ENCODE measurements at places on chromosomes 6 and 20.

DNA sequence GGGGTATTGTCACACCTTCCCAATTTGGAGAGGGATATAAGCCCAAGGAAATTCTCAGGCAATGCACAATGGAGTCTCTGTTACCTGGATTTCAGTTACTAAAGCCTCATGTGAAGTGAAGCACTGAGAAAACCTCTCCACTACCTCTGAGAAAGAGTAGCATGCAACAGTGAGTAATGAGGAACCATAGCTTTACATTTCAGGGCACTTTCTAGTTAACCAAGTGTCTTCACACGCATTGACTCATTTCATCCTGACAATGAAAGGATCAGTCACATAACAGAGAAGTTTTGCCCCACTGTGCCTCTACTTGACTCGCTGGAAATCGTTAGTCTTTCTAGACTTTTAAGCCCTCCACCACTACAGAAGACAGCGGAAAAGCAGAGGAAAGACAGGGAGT, 86.2 kb upstream of the ARID1B start:
- no peak for DNase-seq

- DNase-seq = peak; percentile 41
These were observed 19.1 kb upstream of the CHMP4B start for GRCh38 chr20:33791959-33792597.

GRCh38 chr20:25310268-25310920, 62.5 kb downstream of the PYGB start:
- DNase-seq = peak; percentile 46

- DNase-seq = no peak
These were observed 90.9 kb downstream of the SCAF8 start for GRCh38 chr6:154824076-154824475.

GRCh38 chr20:25246182-25246999, 1.5 kb upstream of the PYGB start:
- no peak for DNase-seq

DNA sequence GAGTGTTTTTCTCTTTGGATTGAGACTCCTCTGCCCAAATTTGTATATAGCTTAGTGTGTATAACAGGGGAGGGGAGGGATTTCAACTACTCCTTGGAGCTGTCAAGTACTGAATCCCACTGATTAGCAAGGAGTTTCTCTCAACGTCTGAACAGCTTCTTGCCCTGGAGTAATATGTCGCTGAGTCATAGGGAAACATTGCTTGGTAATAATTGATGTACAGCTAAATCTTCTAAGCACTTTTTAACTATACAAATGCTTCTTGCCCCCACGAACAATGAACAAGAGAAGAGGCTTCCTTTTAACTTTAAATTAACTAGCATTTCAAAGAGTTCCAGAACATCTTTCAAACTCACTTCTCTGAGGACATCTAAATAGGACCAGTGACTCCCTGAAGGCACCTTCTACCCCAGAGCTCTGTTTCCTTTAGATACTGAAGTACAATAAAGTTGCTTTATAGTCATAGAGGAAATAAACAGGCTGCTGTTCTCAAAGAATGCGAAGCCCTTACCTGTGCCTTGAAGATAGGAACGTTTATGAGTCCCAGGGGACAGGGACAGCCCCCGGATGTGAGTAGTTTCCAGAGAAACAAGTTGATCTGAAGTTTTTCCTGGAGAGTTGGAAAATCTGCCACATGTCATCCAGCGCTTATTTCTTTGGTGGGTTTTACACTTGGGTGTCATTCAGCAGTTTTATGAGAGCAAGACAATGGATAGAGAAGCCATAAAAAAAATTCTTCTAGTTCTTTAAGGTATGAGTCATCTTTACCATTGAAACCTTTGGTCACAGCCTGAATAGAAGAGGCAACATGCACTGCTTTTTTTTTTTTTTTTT, 462.5 kb upstream of the BTBD3 start:
- no peak for DNase-seq

DNA sequence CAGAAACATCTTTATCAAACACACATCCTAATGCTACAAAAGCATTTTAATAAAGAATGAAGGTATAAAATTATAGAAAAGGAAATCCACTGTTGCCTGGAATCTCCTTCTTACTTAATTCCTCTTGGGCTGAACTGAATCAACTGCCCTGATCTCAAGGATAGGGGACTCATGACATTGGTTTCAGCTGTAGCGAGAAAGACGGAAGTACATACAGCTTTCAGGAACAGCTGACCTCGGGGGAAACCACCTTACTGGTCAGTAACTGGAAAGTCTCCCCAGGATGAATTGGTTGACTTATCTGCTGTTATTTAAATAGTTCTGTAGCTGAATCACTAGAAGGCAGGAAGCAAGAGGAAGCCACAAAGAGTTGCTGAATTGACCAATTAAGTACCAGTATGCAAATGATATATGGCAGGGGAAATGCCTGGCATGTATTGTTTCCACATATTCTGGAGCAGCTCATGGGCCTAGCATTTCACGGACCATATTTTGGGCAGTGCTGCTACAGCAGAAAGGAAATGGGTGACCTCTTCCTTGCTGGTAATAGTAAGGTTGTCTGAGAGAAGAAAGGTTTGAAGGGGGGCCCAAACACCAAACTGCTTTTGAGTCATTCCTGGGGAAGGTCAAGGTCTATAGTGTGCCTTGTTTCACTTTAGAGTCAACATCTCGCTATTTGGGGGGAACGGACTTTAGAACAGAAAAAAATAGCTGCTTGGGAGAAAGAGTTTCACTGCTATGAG, 43.7 kb upstream of the MAP7 start:
- no peak for DNase-seq

- DNase-seq = no peak
These were observed 385.3 kb upstream of the SOX4 start for GRCh38 chr6:21208081-21208795.

- DNase-seq = no peak
These were observed 103.5 kb downstream of the EDN3 start for GRCh38 chr20:59403962-59404314.

DNA sequence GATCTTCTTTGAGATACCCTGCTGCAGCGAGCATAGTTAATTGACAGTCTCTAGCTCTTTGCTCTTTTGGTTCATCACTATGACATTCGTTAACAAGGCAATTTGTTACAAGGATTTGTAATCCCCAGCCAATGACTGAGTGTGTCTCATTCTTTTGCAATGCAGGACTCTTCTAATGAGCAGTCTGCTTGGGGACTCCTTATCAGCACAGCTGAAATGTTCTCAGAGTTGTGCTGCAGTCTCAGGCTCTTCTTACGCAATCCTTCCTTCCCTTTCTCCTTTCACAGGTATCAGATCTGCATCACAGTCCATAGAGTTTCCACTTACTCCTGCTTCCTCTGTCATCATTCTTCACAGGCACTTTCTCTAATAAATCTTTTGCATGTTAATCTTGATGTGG, 161.2 kb upstream of the OGFRL1 start:
- no peak for DNase-seq

- DNase-seq = no peak
These were observed 48.7 kb downstream of the UNC5CL start for GRCh38 chr6:40990301-40990700.

GRCh38 chr6:136952714-136953260, 30.7 kb downstream of the SLC35D3 start:
- DNase-seq = no peak

- no peak for DNase-seq
These were observed 65.6 kb downstream of the CDC5L start for GRCh38 chr6:44453146-44453545.

- no peak for DNase-seq
These were observed 62.9 kb upstream of the KCNG1 start for GRCh38 chr20:51085769-51086168.

DNA sequence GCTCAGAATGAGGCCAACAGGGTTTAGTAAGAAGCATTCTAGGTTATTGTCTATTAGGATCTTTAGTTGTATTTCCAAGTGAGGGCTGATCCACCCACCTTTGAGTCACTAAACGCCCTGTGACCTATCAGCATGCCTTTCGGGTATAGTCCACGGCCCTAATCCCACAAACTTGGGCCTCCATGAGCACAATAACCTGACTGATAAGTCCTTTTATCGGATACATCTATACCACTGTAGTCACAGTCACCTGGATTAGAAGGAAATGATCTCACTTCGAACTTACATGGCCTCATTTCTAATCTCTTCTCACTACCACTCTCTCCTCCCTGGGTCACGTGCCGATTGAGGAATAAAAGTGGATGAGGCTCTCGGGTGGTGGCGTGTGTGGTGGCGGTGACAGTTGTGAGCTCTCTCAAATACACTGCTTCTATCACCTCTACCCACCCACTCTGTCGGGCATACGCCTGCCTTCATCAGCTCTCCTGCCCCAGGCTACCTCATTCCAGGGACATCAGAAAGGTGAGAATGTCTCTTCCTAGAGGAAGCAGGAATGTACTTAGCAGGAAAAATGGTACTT, 65.2 kb downstream of the TRAM2 start:
- no peak for DNase-seq

GRCh38 chr20:19880256-19881079, 122.4 kb downstream of the RIN2 start:
- no peak for DNase-seq

- DNase-seq = no peak
These were observed 29.9 kb downstream of the FRK start for GRCh38 chr6:116030770-116031169.

GRCh38 chr6:3293271-3294155, 34.8 kb downstream of the PSMG4 start:
- no peak for DNase-seq

DNA sequence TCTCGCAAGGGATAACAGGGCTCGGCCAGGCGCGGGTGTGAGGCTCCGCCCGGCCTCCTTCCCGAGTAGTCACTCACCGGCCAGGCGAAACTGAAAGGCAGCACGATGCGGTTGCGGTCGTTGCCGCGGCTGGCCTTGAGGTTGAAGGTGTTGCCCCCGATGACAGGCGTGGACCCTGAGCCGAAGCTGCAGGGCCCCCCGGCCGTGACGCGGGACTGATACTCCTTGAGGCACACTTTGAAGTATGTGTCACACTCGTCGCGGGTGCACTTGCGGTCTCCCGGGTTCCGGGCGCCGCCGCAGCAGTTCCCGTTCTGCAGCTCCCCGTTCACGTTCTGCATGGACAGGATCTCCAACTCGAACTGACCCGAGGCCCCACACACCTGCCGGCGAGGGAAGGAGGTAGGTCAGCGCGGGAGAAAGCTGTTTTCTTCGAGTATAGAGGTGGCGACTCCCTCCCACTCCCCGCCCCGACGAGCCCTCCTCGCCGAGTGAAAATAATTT, 1.1 kb downstream of the JAG1 start:
- peak; percentile 41 for DNase-seq

- DNase-seq = no peak
These were observed 46.9 kb downstream of the SOD2 start for GRCh38 chr6:159646116-159646515.

DNA sequence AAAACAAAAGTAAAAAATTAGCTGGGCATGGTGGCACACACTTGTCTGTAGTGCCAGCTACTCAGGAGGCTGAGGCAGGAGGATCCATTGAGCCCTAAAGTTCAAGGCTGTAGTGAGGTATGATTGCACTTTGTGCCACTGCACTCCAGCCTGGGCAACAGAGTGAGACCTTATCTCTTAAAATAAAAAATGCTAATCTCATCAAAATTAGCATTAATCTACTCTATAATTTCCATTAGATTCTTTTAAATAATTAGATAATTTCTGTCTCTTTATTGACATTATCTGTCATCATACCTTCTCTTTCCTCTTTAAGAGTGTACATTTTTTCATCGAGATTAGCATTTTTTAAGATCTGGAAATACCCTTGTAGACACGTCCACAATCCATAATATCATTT, 48.0 kb downstream of the PHACTR3 start:
- no peak for DNase-seq

DNA sequence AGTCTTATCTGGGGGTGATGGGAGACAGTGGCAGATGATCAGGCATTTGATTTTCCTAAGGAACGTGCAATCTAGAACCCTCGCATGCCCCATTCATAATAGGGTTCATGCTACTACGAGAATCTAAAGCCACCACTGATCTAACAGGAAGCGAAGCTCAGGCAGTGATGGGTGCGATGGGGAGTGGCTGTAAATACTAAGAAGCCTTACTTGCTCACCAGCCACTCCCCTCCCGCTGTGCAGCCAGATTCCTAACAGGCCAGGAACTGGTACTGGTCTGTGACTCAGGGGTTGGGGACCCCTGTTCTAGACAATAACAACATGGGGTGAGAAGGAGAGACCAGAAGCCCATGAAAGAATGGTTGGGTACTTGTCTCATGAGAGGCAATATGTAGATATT, 4.5 kb downstream of the TREML4 start:
- DNase-seq = no peak

GRCh38 chr20:17442588-17442987, 88.6 kb downstream of the BFSP1 start:
- no peak for DNase-seq

GRCh38 chr20:62328684-62329388, 26.0 kb downstream of the ADRM1 start:
- DNase-seq = no peak

- no peak for DNase-seq
These were observed 93.7 kb upstream of the PMEPA1 start for GRCh38 chr20:57803508-57804005.

GRCh38 chr6:14638906-14639761, 521.6 kb downstream of the CD83 start:
- no peak for DNase-seq

- DNase-seq = no peak
These were observed 144.8 kb downstream of the BACH2 start for GRCh38 chr6:90151576-90152422.

GRCh38 chr20:17662333-17663039, 19.6 kb downstream of the RRBP1 start:
- DNase-seq = no peak

DNA sequence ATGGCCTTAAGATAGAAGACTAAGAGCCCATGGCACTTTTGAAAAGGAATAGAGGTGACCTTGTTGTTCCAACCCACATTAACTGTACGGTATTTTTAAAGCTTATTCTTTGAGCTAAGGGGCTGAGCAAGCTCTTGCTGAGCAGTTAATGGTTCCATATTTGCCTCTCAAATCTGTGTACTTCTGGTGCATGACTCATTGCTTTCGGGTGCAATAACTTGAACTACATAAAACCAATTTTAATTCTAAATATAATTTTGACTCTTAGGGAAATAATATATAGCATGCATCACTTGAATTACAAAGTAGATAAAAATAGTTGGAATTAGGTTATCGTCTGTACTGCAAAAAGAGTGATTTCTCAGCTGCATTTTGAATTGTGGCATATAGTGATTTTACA, 348.1 kb upstream of the CITED2 start:
- DNase-seq = no peak

GRCh38 chr6:150560004-150560883, 39.4 kb upstream of the PLEKHG1 start:
- no peak for DNase-seq

- no peak for DNase-seq
These were observed 29.9 kb upstream of the PREP start for GRCh38 chr6:105432797-105433196.

DNA sequence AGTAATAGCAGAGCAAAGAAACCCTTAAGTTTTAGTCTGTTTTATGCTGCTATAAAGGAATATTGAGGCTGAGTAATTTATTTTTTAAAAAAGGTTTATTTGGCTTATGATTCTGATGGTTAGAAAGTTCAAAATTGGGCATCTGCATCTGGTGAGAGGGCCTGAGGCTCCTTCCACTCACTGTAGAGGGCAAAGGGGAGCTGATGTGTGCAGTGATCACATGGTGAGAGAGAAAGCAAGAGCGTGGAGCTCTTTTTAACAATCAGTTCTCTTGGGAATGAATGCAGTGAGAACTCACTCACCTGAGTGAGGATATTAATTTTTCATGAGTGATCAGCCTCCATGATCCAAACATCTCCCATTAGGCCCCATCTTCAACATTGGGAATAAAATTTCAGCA, 36.4 kb upstream of the SAMD3 start:
- no peak for DNase-seq

GRCh38 chr6:128993166-128993565, 110.2 kb downstream of the LAMA2 start:
- DNase-seq = no peak

All from head of caudate nucleus (tissue), 42 donors.